ENCODE measurements at places on chromosomes 4 and X.

DNA sequence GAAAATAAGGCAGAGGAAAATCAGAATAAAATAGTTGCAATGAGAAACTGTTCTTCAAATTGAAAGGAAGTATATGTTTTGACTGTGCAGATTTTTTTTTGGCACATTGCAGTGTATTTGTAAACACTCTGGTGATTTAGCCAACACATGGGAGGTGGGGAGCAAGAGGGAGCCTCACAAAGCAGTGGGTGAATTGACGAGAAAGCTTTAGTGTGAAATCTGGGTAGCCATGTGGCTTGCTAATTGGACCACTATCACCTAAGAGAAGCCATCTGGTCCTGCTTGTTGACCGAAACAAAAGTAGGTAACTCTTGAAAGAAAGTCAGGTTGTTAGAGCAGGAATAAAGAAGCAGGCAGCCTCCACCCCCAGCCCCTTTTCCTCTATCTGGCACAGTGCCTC, 10.4 kb downstream of the CLCN5 start:
- DNase-seq: no peak

- DNase-seq: no peak
Measured at GRCh38 chrX:9429767-9430166, 35.1 kb upstream of the TBL1X start.

- DNase-seq: no peak
Measured at GRCh38 chr4:175646802-175647201, 165.3 kb downstream of the GPM6A start.

GRCh38 chrX:9108054-9108453, 74.1 kb upstream of the FAM9B start:
- no peak for DNase-seq

- DNase-seq: no peak
Measured at GRCh38 chrX:31136144-31136611, 64.3 kb upstream of the FTHL17 start.

DNA sequence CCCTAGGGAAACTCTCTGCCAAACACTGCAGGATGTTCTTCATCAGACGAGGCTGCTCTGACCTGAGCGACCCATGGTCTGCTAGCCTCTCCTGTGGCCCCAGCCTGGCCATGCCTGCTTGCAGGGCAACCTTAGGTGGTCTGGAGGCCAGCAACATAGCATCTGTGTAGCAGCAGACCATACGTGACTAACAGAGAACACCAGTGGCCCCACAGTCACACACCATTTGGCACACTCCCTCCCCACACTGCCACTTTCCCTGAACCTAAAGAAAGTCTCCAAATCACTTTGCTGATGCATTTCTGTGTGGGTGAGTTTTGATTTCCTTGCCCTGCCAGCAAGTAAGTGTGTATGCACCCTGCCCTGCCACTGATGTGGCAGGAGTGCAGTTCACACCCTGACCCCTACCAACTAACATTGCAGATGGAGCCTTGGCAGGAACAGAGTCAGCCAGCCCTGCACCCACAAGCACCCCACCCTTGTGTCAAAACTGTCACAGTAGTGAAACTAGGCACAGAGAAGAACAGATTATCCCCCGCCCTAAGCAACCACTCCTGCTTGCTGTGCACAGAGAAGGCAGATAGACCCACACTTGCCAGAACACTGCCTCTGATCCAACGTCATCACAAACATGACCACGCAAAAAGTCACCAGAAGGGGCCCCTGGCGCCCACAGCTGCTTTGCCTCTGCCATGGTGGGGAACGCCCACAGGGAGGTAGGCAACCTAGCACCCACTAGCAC, 249.1 kb downstream of the SPIN4 start:
- DNase-seq: no peak

DNA sequence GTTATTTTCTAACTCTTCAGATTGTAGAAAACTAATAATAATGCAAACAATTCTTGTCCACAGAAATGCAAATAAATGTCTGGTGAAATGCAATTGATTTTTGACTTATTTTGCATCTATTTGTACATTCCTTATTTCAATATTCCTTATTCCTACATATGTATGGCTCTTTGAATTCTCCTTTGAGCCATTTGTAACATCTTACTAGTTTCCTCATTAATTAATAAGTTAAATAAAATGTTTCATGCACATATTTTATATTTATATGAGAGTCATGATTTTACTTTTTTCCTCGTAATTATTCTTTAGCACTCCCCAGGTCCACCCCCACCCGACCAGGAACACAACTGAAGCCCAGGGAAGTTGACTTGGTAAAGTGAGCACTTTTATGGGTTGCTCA, 2.7 kb upstream of the FTHL17 start:
- no peak for DNase-seq

DNA sequence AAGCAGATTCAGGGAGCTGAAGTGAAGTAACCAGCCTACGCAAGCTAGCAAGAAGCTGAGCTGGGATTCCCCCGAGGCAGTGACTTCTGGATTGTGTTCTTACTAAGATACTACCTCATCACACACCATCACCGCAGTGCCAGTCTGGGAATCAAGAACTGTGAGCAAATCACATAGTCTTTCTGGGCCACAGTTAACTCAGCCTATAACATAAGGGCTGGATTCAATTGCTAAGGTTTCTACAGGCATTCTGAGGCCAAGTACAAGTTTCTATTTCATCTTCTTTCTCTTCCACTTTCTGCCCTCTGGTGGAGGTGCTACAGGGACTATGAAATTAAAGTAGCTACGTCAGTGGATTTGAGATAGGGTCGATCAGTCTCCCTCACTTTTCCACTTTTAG, 1.4 kb upstream of the CORIN start:
- DNase-seq: no peak

- DNase-seq: no peak
Measured at GRCh38 chr4:71537551-71538065, 198.8 kb downstream of the SLC4A4 start.

- peak; percentile 80 for DNase-seq
Measured at GRCh38 chrX:78517124-78517523, 142.0 kb downstream of the RTL3 start.

DNA sequence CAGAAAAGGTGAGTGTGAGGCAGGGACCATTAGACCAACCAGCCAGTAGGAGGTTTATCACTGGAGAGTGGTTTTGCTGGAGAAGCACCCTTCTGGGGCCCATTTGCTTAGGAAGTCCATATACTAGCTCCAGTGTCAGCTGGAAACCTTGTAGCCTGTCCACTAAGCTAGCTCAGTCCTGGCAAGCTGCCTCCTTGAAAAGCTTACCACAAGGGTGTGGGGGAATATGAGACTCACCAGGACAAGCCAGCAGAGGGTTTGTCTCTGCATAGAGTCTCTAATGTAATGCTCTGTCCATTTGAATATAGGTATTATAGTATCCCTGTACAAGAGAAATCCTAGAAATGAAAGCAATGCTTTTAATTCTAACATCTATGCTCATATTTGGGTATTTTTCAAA, 86.3 kb downstream of the FBXL5 start:
- DNase-seq: no peak

DNA sequence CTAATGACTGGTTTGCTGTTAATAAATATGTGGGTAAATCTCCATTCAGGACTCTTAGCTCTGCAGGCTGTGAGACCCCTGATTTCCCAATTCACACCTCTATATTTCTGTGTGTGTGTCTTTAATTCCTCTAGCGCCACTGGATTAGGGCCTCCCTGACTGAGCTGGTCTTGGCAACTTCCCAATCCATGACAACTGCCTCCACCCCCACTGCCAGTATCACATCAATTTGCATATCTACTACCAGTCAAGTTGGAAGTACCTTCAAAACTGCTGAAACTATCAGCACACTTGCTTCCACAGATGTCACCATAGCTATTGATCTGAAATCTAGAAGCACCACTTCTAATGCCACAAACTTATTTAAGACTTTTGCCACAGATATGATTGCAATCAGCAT, 27.6 kb downstream of the OPRPN start:
- no peak for DNase-seq

DNA sequence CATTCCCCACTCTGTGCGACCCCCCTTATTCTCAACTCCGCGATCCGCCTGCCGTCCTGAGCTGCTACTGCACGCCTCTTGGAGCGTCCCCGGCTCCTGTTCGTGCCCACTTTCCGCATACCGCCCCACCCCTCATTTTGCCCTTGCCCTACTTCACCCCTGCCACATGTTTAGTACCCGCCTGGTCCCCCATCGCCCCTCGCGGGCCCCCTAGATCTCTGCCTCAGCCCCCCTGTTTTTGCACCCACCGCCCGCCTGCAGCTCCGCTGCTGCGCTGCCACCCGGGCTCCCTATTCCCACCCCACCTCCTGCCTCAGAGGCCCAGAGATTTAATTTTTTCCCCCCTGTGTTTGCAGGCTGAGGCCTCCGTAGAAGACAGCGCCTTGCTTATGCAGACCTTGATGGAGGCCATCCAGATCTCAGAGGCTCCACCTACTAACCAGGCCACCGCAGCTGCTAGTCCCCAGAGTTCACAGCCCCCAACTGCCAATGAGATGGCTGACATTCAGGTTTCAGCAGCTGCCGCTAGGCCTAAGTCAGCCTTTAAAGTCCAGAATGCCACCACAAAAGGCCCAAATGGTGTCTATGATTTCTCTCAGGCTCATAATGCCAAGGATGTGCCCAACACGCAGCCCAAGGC, 1.4 kb downstream of the MAGED1 start:
- no peak for DNase-seq

DNA sequence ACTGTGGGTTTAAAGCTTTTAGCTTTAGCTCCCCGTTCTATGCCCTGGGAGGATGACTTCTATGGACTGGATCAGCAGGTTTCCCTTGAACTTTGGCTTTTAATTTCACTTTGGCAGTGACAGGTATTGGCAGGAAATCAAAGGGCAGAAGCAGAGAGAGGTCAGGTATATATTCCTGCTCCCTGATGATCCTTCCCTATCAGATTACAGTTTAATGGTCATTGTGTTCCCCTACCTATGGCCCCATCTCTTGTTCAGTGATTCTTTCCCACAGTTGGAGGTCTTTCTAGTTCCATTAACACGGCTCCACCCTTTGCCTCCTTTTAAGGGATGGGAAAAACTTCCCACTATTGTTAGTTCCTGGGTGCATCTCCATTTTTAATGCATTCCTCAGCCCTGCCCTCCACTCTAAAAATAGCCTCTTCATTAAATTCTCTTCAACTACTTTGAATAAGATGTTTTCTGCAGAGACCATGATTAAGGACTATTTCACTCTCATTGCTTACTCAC, 107.8 kb upstream of the TMEM47 start:
- peak; percentile 53 for DNase-seq

GRCh38 chr4:4838051-4838935, 21.2 kb upstream of the MSX1 start:
- peak; percentile 26 for DNase-seq

GRCh38 chr4:114998316-114998715, 115.1 kb downstream of the NDST4 start:
- no peak for DNase-seq

DNA sequence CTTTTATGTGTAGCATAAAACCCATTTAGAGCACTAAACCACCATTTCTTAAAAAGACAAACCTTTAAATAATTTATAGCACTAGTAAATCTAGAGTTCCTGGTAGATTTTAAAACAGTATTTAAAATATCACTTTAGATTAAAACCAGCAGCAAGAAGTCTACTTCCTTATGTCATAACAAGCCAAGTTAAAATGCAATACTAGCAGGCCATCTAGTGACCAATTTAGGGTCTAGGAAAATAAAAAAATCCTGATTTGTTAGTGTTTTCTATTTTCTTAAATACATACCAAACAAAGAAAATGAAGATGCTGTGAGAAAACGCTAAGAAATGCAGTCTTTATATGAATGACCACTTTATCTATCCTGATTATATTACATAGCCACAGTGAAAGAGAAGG, 53.9 kb downstream of the PAPSS1 start:
- DNase-seq: peak; percentile 23

GRCh38 chr4:184251670-184251980, 34.0 kb upstream of the ENPP6 start:
- DNase-seq: no peak
